Endothelial cell (in vitro differentiated cells): ENCODE measurements at places on chromosomes 12 and 14. TPM values are rescaled to one million over a fixed set of nuclear protein-coding genes. Genes with fewer than 3 reads are reported as not detected.
A peak's percentile ranks its signal among the peaks of the same experiment; 100 is the strongest.

The MFAP5 gene
- total RNA-seq = 0.31 TPM

The SRGAP1 gene
- 49.3 TPM for total RNA-seq

The CD163 gene
- total RNA-seq = 0.90 TPM

DNA sequence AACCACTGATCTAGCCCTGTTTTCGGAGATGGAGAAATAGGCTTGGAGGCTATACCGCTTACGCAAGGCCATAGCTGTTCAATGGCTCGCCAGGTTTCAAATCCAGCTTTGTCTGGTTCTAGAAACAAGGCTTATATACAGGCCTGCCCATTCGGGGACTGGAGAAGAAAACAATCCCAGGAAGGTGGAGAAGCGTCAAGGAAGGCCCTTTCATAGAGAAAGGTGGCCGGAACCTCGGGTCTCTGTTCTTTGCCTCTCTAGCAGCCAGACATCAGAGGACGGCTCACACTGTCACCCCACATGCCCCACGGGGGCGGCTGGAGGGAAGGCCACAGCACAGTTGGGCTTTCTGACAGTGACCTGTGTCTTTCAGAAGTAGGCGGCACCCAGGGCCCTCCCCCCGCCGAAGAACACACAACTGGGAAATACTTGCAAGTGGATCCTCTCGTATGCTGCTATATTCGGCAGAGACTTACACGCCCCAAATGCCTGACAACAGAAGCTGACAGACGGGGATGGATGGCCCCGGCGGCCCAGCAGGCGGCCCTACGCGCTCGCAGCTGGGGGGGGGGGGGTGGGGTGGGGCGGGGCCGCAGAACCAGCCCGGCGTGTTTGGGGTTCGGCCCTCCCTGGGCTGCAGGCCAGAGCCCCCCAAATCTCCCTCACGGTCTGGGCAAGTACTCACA, 4.5 kb upstream of the SETD1B start:
- H3K4me1 ChIP-seq = peaks cover 46% of the 10 kb centered on the region
- DNase-seq = no peak
- peaks cover 36% of the 10 kb centered on the region for H3K36me3 ChIP-seq
- H3K4me3 ChIP-seq = peak overlapping the region; percentile 92
- peaks cover 40% of the 10 kb centered on the region for H3K27me3 ChIP-seq

DNA sequence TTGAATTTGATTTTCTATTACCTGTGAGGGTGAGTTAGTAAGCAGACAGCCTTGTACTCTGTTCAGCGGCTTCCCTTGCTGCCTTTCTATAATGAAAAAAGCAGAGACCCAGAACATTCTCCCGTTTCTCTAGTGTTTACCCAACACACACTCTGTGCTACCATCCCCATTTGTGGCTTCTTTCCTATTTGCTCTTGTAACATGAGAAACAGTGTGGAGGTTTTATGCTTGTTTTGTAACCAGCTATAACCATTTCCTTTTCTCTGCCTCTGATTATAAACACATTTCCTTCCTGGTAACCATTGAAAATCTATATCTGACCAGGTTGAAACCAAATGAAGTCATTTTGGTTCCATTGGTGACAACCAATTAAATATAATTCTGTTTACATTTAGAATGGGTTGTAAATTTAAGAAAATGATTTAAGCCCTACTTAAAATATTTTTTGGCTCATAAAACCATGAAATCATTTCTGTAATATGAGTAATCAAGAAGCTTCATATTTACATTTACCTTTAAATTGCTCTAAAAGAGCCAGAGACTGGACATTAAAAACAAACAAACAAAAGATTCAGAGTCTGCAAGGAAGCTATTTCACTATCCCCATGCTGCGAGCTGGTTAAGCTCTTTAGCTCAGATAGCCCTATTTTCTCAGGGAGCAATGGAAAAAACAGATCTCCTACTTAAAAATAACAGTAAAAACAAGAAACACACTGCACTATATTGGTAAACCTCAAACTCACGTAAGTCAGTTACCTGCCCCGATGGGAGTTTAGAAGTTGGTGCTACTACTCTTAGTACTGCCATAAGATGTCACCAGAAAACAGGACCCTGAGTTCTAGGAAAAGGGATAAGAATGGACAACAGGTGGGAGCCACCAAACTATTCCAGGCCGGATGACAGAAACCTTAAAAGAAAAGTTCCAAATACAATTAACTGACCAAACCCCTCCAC, 206.5 kb upstream of the EEA1 start:
- peaks cover 1% of the 10 kb centered on the region for H3K27me3 ChIP-seq
- no peaks in the 10 kb centered on the region for H3K36me3 ChIP-seq
- H3K4me3 ChIP-seq = no peak overlapping the region
- peak overlapping the region; percentile 51 for H3K27ac ChIP-seq
- peaks cover 27% of the 10 kb centered on the region for H3K4me1 ChIP-seq
- no peak for DNase-seq

GRCh38 chr14:104665657-104666522, 23.5 kb upstream of the INF2 start:
- H3K27ac ChIP-seq = peak overlapping the region; percentile 87
- H3K4me1 ChIP-seq = peaks cover 12% of the 10 kb centered on the region
- H3K27me3 ChIP-seq = peaks cover 7% of the 10 kb centered on the region
- peaks cover 11% of the 10 kb centered on the region for H3K36me3 ChIP-seq

DNA sequence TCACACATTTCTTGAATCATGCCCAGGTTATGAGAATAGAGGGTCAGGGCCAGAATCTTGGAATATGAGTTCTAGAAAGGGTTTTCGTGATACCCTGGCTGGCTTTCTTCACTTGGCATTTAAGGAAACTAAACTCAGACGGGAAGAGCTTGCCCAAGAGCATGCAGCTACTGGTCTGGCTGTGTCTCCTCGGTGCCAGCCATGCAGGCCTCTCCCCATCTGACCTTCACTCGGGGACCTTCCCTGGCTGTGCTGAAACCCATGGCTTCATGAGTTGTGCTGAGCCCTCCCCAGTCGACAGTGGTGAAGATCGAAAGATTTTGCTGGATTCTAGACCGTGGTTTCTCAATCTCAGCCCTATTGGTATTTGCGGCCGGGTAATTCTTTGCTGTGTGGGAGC, 38.0 kb downstream of the FOXN3 start:
- H3K27me3 ChIP-seq = peaks cover 3% of the 10 kb centered on the region
- H3K4me3 ChIP-seq = no peak overlapping the region
- H3K4me1 ChIP-seq = peaks cover 10% of the 10 kb centered on the region
- no peak for DNase-seq
- peaks cover 21% of the 10 kb centered on the region for H3K36me3 ChIP-seq
- H3K27ac ChIP-seq = no peak overlapping the region
